ENCODE measurements at places on chromosomes 12 and 14.

DNA sequence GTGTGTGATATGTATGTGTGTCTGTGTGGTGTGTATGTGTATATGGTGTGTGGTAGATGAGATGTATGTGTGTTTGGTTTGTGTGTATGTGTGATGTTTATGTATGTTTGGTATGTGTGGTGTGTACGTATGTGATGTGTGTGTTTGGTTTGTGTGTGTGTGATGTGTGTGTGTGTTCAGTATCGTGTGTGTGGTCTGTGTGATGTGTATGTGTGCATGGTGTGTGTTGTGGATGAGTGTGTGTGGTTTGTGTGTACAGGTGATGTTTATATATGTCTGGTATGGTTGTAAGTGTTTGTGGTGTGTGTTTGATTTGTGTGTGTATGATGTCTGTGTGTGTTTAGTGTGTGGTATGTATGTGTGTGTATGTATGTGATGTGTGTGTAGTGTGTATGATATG is 199.4 kb downstream of the SUDS3 start:
- no peak for DNase-seq

GRCh38 chr14:68248481-68249255 is 429.1 kb downstream of the RAD51B start:
- peak; percentile 43 for DNase-seq

- DNase-seq = no peak
These were observed 87.1 kb downstream of the FBXL14 start for GRCh38 chr12:1507308-1507707.

DNA sequence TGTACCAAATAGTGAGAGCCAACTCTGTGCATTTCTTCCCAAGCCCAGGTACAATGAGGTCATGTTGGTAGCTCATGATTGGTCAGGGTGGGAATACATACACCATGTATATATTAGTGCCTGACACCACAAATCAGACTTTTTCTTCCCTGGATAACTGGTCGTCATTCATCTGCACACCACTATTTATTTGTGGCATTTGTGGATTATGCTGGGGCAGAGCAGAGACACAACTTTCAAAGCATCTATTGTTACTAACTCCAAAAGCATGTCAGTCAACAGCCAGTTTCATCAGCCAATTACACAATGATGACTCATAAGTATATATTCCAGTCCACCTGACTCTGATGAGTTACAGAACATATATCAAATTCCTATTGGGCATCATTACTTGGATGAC is 181.7 kb downstream of the ADAMTS20 start:
- DNase-seq = no peak

DNA sequence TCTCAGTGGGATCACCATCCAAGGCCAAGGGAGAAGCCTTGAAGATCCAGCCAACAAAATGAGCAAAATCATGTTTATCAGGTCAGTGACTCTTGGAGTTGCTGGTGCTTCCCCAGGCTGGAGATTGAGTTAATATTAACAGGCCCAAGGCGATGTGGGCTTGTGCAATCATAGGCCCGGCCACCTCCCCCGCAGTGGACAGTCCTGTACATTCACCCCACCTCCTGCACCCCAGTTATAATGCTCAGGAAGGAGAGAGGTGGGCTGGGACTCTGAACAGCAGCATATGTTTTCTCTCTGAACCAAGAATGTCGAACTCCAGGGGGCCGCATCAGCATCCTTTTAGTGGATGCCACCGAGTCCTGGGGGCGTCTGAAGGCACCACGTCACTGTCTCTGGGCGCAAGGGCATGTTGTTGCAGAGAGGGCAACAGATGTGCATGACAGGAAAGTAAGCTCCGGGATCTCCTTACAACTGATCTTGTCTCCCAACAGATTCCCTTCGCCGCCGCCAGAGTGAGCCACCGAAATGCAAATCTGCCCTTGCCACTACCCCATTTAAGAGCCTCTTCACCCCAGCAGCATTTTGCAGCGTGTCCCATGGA is 32.2 kb upstream of the SERPINA6 start:
- DNase-seq = no peak

Measured in CD4-positive, alpha-beta memory T cell (primary cell).